ENCODE measurements at places on chromosomes 11 and 22. TPM values are rescaled to one million over a fixed set of nuclear protein-coding genes. Genes with fewer than 3 reads are reported as not detected.

The SHISA8 gene
- not detected for total RNA-seq

GRCh38 chr22:30626413-30626812 lies 9.2 kb upstream of the SLC35E4 start:
- DNase-seq = no peak
- H3K27ac ChIP-seq = no peak overlapping the region
- no peak overlapping the region for H3K4me3 ChIP-seq
- no peaks in the 10 kb centered on the region for H3K36me3 ChIP-seq

DNA sequence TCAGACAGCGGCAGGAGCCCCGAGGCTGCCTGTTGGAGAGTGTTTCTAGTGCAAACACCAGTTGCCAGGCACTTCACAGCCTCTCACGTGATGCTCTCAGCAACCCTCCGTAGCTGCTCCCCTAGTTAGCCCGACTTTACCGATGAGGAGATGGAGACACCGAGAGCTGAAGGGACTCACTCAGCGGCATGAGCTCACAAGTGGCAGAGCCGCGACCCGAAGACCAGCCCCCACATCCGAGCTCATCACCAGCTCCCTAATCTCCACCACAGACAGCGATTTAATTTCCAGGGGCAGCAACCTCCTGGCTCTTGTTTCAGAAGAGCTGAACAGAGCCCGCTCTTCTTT lies 28.7 kb upstream of the RTL6 start:
- DNase-seq = no peak
- H3K36me3 ChIP-seq = peaks cover 3% of the 10 kb centered on the region
- no peak overlapping the region for H3K4me3 ChIP-seq
- H3K4me1 ChIP-seq = no peaks in the 10 kb centered on the region
- H3K27ac ChIP-seq = no peak overlapping the region

- DNase-seq = no peak
- H3K27ac ChIP-seq = no peak overlapping the region
- no peaks in the 10 kb centered on the region for H3K36me3 ChIP-seq
- H3K4me3 ChIP-seq = no peak overlapping the region
- H3K4me1 ChIP-seq = no peaks in the 10 kb centered on the region
Observed at GRCh38 chr11:100188137-100188783, 498.8 kb upstream of the ARHGAP42 start.

DNA sequence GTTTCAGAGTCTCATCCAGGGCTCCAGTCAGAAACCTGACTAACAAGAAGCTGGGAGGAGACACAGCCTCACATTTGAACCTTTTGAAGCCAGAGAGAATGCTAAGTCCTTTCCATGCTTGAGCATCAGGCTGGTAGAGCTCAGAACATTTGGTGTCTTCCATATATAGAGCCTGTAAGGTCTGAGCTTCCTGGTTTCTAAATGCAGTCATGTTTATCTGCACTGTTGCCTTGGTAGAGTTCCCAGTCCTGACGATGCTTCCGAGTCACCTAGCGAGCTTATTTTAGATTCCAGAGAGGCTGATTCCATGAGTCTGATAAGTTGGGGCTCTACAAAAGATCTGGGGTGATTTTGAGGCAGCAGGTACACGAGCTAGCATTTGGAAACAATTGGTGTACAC lies 68.4 kb upstream of the SORL1 start:
- H3K27ac ChIP-seq = no peak overlapping the region
- H3K27me3 ChIP-seq = no peaks in the 10 kb centered on the region
- H3K36me3 ChIP-seq = no peaks in the 10 kb centered on the region
- peaks cover 20% of the 10 kb centered on the region for H3K4me1 ChIP-seq
- no peak overlapping the region for H3K4me3 ChIP-seq
- no peak for DNase-seq

GRCh38 chr22:20080445-20080775 lies 369 bp downstream of the DGCR8 start:
- peak overlapping the region; percentile 86 for H3K4me3 ChIP-seq
- no peaks in the 10 kb centered on the region for H3K27me3 ChIP-seq
- peaks cover 35% of the 10 kb centered on the region for H3K4me1 ChIP-seq

DNA sequence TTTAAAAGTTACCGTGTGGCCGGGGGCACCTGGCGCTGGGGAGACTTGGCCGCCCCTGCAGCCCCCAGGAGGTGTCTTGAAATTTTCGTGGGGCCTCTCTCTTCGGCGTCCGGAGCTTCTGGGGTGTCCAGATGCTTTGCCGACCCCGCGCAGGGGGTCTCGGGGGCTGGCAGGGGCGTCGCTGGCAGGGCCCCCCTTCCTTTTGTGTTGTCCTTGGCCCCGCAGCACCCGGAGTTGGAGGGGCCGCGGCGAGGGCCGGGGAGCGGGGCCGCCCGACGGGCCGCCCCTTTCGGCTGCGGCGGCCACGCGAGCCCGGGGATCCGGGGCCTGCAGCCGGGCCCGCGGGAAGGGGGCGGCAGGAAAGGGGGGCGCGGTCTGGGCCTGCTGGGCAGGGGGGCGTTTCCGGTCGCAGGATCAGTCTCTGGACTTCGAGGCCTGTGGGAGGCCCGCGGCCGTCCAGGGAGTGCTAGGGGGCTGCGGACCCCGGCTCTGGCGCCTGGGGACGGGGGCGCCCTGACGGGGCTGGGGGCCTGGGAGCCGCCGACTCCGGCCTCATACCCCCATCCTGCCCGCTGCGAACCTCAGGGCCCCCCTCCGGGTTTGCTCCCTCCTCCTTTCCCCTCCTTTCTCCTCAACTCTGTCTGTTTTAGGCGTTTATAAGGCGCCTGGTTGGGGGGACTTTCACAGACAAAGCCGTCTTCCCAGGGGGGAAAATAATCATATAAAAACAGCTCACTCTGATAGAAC lies 869 bp downstream of the ZC3H7B start:
- H3K27ac ChIP-seq = peak overlapping the region; percentile 89
- peaks cover 24% of the 10 kb centered on the region for H3K4me1 ChIP-seq
- no peaks in the 10 kb centered on the region for H3K27me3 ChIP-seq
- H3K4me3 ChIP-seq = peak overlapping the region; percentile 88
- no peak for DNase-seq

The OLFML1 gene
- total RNA-seq = not detected

The ACP2 gene
- total RNA-seq = 23.1 TPM

- H3K27ac ChIP-seq = peak overlapping the region; percentile 16
- H3K4me3 ChIP-seq = no peak overlapping the region
- no peaks in the 10 kb centered on the region for H3K27me3 ChIP-seq
- no peak for DNase-seq
- peaks cover 6% of the 10 kb centered on the region for H3K36me3 ChIP-seq
Observed at GRCh38 chr11:44824300-44824704, 97.5 kb downstream of the TSPAN18 start.

All from T-helper 17 cell (primary cell).